ENCODE measurements at places on chromosomes 6 and 20. TPM values are rescaled to one million over a fixed set of nuclear protein-coding genes. Genes with fewer than 3 reads are reported as not detected.

PGBD1 gene
- total RNA-seq: 6.2 TPM

HTR1B gene
- total RNA-seq: not detected

GRCh38 chr20:49337357-49337756, 59.5 kb upstream of the ZNFX1 start:
- no peak for DNase-seq

GRCh38 chr6:14105547-14105946, 12.0 kb upstream of the CD83 start:
- no peak for DNase-seq

DNA sequence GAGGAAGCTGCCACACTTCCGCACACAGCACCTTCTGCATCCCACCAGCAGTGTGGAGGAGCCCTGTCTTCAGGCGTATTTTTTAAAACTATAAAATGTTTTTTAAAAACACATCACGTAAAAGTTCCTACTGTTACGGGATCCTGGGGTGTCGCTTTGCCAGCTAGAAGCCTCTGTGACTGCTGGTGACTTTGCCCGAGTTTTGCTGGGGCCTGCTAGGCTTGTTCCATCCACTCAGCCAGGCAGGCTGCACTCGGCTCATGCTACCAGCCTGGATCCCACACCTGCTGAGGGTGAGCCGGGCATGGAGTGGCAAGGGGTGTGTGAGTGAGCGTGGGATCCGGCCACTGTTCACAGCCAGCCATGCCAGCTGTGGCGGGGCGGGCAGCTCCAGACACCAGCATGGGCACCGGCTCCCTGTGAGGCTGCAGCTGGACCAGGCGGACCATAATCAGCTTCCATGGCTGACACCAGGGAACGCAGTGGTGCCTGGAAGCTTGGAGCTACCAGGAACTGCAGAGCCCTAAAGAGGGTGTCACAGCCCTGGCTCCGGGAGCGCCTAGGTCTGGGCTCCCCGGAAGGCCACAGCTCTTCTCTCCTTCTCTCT, 12.3 kb upstream of the SLCO4A1 start:
- no peak for DNase-seq

Data from PC-3 (cell line).